Suprapubic skin (tissue), 4 donors: ENCODE measurements at places on chromosomes 6 and 20.

DNA sequence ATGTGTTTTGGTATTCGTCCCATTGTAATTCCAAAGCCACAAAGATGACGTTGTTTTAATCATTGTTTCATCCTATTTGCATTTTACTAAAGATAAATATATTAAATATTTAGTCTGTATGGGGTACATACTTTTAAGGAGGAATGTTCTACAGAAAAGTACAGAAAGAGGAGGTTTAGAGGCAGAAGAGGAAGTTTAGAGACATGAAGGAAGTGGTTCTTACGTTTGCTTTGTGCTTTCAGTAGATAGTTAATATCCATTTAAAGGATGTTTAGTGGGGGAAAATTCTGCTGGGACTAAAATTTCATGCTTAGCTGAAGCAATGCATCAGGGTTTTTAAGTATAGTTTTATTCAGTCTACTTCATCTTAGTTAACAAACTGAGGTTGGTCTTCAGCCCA, 116.6 kb downstream of the CRYBG1 start:
- no peak for DNase-seq

DNA sequence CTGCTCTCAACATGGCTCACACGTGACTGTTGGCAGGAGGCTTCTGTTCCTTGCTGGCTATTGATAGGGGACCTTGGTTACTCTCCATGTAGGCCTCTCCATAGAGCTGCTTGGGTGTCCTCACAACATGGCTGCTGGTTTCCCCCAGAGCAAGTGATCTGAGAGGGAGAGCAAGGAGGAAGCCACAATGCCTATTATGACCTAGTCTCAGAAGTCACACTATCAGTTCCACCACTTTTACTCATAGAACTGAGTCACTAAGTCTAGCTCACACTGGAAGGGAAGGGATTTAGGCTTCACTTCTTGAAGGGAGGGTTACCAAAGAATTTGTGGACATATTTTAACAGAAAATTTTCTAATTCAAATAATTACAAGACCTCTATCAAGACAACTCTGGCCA, 8.7 kb upstream of the NOP56 start:
- no peak for DNase-seq

- no peak for DNase-seq
Measured at GRCh38 chr6:55560290-55560885, 18.6 kb downstream of the HMGCLL1 start.

DNA sequence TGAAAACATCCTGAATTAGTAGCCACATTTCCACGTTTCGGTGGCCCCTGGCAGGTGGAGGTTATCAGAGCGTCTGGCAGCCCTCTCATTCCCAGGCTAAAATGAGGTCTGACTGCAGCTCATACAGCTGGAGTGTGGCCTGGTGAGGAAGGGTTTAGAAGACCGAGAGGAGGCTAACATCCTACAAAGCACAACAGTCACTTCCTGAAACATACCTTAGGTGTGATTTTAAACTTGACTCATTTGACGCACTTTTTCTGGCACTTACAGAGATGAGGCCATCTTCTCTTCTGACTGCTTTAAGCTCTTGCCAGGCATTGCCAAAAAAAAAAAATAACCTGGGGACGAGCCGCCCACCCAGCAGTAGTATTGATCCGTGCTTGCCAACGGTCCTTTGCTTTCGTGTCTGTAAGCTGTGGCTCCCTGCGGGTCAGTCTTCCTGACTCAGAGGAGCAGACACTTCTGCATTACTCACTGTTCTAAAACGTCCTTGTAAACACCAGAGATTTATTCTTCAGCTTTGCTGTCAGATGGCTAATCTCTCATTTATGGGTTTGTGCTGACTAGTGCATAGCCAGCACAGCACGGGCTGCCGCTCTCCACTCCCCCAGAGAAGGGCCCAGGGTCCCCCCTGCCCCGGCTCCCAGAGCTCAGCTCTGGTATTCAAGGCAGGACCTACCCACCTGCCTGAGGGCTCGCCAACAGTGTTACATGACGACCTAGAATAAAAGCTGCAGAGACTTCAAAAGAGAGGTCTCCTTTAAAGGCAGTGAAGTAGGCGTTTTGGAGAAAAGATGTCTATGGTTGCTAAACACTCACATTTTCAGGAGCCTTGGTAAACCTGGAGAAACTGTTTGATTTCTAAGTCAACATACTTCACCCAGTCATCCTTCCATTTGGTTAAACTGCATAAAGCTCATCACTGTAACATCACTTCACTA, 78.5 kb upstream of the FRMD1 start:
- DNase-seq: peak; percentile 65

DNA sequence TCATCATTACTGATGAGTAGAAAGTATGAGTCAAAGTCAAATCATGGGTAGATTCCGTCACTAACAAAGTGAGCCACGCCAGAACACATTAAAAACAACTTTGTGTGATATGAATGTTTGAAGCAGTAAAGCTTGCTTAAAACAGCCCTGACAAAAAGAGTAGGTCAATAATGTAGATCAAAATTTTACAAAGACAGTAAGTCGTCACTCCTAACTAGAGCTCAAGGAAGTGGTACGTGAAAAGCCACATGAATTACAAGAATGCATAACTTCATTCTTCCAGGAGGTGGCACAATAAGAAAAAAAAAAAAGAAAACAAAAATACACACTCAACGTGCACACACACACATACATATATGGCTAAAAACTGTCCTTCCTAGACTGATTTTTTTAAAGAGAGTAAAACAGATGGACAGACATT, 69.9 kb downstream of the HACE1 start:
- no peak for DNase-seq

DNA sequence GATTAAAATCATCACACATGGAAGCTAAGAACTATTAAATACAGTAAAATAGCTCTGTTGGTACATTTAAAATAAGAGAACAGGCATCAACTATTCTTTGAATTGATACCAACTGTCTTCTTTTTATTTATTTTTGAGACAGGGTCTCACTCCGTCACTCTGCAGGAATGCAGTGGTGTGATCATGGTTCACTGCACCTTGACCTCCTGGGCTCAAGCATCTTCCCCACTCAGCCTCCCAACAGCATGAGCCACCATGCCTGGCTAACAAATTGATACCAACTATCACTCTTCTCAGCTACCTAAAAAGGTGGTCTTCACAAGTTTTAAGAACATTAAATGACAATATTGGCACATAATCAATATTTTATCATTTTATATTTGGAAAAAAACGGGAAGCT, 7.8 kb upstream of the PNISR start:
- no peak for DNase-seq

- no peak for DNase-seq
Measured at GRCh38 chr6:26012061-26012460, 49.5 kb downstream of the TRIM38 start.

- no peak for DNase-seq
Measured at GRCh38 chr6:31687860-31688693, 7.2 kb upstream of the LY6G5C start.

DNA sequence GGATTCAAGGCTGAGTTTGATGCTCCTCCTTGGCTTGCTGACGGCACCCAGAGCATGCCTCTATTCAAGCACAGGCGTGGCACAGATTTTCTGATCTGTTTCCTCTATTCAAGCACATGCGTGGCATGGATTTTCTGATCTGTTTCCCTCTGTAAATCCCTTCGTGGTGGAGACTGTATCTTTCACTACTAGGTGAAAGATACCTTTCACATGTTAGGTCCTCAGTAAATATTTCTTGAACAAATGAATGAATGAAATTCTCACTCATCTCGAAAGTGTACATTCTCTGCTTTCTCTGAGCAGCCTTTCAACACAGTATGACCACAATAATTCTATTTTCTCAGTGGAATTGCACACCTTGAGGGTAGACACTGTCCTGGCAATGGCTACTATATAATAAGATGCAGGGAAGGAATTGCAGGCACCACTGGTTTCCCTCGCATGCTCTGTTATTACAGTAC, 72.6 kb upstream of the F13A1 start:
- DNase-seq: no peak
